ENCODE measurements at places on chromosomes 4 and X.

- no peaks in the 10 kb centered on the region for H3K36me3 ChIP-seq
- DNase-seq = no peak
- no peaks in the 10 kb centered on the region for H3K4me1 ChIP-seq
- H3K4me3 ChIP-seq = no peak overlapping the region
- H3K27ac ChIP-seq = no peak overlapping the region
- H3K27me3 ChIP-seq = no peaks in the 10 kb centered on the region
Measured at GRCh38 chrX:16120431-16120830, 2.9 kb upstream of the GRPR start.

- no peak overlapping the region for H3K4me3 ChIP-seq
- no peak for DNase-seq
- H3K27ac ChIP-seq = no peak overlapping the region
- no peaks in the 10 kb centered on the region for H3K36me3 ChIP-seq
- H3K4me1 ChIP-seq = no peaks in the 10 kb centered on the region
Measured at GRCh38 chr4:113433536-113434246, 327.8 kb downstream of the CAMK2D start.

DNA sequence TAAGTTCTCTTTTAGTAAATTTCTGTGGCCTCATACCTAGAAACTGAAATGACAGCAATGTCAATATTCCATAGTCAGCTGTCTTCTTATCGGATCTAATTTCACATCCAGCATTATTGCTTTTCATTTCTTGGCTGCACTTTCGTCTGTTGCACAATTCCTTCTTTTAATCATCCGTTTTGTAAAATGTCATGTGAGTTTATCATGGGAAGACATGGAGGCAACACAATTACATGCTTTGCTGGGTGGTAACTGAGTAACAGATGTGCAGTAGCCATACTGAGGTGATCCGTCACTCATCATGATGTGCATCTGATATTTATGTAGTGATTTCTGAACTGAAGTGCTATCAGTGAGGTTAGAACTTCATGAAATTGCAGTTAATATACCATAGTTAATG, 68.3 kb upstream of the SLC7A11 start:
- H3K27ac ChIP-seq = no peak overlapping the region
- no peaks in the 10 kb centered on the region for H3K27me3 ChIP-seq
- no peaks in the 10 kb centered on the region for H3K4me1 ChIP-seq
- no peak overlapping the region for H3K4me3 ChIP-seq
- no peak for DNase-seq

DNA sequence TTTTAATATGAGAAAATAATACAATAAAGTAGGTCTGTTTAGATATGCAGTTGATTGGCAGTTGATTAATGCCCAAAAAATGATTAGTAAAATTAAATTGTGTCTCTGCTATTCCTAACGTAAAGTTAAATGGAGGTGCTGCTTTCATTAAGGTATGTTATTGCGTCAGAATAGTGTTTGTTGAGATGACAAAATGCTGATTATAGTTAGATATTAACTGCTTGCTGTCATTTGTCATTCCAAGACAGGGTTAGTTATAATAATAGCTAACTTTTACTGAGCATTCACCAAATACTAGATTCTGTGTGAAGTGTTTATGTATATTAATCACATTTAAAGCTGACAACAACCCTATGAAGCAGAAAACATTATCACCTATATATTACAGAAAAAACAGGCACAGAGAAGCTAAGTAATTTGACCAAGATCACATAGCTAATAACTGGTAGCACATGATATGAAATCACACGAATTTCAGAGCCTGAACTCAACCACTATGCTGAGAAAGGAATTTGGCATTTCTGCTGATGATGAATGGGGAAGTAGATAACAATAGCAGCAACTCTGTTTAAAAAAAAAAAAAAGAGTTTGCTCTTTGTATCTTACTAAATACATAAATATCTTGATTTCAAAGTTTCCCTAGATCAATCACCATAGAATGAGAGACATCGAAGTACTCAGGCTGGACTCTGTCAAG, 59.7 kb upstream of the WDR44 start:
- H3K4me1 ChIP-seq = no peaks in the 10 kb centered on the region
- no peak overlapping the region for H3K27ac ChIP-seq
- no peaks in the 10 kb centered on the region for H3K27me3 ChIP-seq
- H3K4me3 ChIP-seq = no peak overlapping the region
- H3K36me3 ChIP-seq = no peaks in the 10 kb centered on the region

- no peaks in the 10 kb centered on the region for H3K27me3 ChIP-seq
- DNase-seq = no peak
- no peak overlapping the region for H3K27ac ChIP-seq
- H3K36me3 ChIP-seq = no peaks in the 10 kb centered on the region
Measured at GRCh38 chrX:68999356-68999755, 165.9 kb downstream of the PJA1 start.

DNA sequence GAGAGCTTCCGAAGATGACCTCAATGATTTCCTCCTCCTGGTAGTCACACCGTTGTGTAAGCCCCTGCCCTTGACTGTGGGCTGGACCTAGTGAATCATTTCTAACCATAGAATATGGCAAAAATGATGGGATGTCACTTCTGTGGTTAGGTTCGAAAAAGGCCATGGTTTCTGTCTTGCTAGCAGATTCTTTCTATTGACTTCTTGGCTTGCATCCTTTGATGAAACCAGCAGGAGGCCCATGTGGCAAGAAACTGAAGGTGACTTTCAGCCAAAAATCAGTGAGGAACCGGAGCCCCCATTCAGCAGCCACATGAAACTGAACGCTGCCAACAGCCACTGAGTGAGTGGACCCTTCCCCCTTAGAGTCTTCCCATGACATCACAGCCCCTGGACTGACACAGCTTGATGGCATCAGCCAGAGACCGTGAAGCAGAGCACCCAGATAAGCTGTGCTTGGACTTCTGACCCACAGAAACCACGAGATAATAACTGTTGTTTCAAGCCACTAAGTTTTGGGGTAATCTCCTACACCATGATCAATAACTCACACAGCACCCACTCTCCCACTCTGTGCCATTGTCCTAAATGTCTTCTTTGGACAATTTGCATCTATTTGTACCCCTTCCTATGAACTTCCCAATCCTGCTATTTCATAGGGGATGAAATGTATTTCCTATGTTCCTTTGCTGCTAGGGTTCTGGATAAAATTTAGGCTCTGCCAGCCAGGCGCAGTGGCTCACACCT, 148.0 kb upstream of the STX18 start:
- H3K36me3 ChIP-seq = no peaks in the 10 kb centered on the region
- no peaks in the 10 kb centered on the region for H3K4me1 ChIP-seq
- no peaks in the 10 kb centered on the region for H3K27me3 ChIP-seq
- no peak overlapping the region for H3K27ac ChIP-seq

DNA sequence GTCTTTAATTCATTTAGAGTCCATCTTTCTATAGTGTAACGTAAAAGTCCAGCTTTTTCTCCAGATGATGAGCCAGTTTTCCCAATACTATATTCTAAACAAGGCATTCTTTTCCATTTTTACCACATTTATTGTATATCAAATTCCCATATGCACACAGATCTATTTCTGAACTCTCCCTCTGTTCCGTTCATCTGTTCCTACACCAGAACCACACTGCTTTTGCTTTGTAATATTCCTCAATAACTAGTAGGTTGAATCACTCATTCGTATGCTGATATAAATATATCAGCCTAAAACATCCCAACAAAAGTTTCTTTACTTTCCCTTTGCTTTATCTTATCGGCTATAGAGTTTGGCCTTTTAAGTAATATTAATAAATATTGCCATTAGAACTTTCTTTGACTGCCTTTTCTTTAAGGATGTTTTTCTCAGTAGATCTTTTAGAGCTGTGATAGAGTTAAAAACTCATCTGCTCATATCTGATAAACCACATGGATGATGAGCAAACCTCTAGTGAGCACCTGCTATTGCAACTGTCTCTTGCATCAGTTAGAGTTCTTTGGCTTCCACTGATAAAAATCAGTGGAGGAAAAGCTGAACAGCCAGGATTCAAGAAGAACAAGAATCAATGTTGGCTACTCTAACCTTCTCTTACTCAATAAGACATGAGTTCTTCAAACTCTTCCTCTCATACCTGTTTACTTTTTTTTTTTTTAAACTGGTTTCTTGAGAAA, 13.1 kb upstream of the RPL34 start:
- DNase-seq = no peak
- no peak overlapping the region for H3K4me3 ChIP-seq
- H3K27me3 ChIP-seq = no peaks in the 10 kb centered on the region
- no peaks in the 10 kb centered on the region for H3K4me1 ChIP-seq

DNA sequence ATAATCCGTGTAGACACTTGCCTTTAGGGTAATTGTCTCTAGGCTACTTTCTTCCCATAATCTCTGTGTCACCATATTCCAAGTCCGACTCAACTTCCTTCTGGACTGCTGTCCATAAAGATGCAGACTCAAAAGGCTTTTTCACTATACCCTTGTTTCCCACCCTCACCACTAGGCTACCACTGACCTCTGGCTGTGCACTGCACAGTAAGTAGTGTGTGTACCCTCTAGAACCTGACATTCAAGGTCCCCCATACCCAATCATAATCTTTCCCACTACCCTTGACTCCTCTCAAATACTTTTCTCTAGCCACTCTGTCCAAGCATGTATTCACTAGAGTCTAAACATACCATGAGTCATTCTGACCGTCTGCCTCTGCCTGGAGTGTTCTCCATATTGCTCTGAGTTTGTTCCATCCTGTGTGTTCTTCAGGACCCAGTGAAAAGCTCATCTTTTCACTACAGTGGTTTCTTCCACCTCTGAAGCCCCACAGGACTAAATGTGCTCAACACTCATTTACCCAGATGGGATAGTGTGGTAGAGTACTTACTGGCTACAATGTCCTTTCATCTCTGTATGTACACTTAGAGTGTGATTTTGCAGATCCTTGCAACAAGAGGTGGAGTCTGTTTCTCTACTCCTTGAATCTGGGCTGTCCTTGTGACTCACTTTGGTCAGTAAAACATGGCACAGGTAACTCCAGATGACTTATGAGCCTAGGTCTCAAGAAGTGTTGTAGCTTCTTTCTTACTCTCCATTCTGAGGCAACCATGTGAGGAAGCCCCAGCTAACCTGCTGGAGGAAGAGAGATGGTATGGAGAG, 17.4 kb downstream of the JADE3 start:
- no peak for DNase-seq
- H3K4me3 ChIP-seq = no peak overlapping the region
- no peaks in the 10 kb centered on the region for H3K36me3 ChIP-seq

DNA sequence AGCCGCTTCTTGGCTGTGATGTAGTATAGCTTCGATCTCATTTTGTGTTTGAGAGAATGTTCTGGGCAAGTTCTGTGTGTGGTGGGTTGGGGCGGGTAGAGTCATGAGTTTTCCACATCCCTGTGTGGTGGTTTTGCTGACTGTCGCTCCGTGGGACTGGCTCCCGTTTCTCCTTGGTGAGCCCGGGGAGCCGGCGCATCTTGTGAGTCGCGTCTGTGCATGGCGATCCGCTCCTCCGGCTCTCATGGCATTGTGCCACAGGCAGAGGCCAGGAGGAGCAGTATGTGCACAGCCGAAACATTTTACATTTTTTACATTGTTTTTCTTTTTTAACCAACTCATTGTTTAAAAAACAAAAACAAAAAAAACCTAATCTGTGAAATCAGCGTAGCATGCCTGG, 27.7 kb upstream of the TBC1D14 start:
- no peak overlapping the region for H3K4me3 ChIP-seq
- H3K27ac ChIP-seq = no peak overlapping the region
- no peaks in the 10 kb centered on the region for H3K27me3 ChIP-seq
- no peaks in the 10 kb centered on the region for H3K4me1 ChIP-seq

DNA sequence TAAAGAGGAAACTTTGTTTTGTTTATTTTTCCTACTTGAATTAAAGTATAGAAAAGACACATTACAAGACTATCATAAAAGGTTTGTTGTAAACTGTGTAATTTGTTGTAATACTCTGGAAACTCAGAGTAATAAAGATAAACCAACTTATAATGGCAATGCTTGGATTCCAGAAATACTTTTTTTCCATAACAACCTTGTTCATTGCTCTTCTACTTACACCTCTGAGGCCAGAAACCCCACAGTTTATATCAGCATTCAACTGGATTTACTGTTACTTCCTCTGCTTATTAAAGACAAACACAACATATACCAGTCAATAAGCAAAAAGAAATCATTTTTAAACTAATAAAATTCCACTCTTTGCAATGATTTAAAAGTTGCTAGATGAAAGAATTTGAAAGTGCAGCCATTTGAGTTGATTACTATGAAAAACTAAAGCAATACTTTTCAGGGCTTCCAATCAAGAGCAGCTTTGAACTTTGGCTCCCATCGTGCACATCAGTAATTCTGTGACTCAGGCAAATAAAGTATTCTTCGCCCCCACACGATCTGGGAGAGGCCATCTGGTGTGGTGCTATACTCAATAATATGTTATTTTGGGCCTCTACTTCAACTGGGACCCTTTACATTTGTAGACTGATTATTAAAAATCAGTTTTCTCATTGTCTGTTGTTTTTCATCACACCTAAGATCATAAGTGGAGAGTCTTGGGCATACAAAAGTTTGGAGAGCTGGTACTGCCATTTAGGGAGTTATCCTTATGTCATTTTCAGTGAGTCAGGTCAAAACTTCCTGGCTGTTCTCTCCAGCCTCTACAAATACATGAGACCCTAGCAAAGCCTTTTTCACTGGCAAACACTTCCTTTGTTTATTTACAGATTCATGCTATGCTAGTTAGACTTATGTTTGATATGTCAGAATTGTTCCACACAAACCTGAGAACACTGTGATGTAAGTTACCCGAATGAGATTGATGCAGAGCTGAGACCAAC, 20.5 kb downstream of the DDIT4L start:
- no peaks in the 10 kb centered on the region for H3K27me3 ChIP-seq
- no peak for DNase-seq
- no peak overlapping the region for H3K4me3 ChIP-seq
- H3K4me1 ChIP-seq = no peaks in the 10 kb centered on the region
- no peaks in the 10 kb centered on the region for H3K36me3 ChIP-seq
- no peak overlapping the region for H3K27ac ChIP-seq

DNA sequence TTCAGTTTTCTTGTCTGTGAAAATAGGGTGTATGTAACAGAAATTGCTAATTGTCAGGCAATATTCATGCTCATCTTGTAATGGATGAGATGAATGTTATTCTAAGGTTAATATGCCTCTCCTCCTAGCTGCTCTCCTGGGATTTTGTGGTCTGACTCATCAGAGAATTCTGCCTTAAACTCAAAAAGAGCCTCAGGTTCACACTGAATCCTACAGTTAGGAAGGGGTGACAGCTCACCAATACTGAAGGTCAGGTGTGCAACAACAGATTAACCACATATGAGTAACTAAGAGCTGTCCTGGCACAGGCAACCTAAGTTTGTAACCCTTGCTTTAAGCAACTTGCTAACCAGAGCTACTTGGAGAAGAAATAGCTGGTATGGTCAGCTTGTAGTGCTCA, 197.7 kb downstream of the SPATA18 start:
- no peaks in the 10 kb centered on the region for H3K4me1 ChIP-seq
- DNase-seq = no peak
- H3K27ac ChIP-seq = no peak overlapping the region
- no peak overlapping the region for H3K4me3 ChIP-seq
